ENCODE measurements at places on chromosomes 6 and 20.

DNA sequence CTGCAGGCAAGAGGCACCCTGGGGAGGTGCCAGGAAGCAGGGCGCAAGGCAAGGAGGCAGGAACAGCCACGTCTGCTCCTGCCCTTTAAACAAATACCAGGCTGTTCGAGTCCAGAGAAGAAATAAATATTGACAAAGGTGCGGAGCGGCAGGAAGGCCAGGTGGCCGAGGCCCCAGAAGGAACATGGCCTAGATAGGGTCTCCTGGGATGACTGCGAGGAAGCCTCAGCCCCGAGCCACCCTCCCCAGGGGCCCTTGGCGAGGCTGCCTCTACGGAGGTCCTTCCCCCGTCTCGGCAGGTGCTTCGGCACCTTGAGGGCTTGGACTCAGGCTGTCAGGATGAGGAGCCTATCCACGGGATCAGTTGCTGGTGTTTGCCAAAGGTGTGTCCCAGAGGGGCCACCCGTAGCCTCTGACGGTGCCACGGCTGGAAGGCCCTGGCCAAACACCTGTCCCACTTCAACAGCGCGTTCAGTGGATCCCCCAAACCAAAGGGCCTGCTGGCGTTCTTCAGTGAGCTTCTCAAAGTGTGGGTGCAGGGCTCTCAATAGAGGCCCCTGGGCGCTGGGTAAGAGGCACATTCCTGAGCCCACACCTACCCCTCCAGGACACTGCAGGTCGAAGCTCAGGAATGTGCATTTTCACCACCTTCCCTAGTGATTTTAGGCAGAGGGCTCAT lies 39.8 kb downstream of the SNX5 start:
- no peak for DNase-seq

GRCh38 chr20:22305381-22305780 lies 279.0 kb downstream of the FOXA2 start:
- no peak for DNase-seq

GRCh38 chr20:63821811-63822210 lies 9.3 kb downstream of the ZBTB46 start:
- DNase-seq, result no peak

- no peak for DNase-seq
Observed at GRCh38 chr20:13298692-13299373, 77.8 kb downstream of the ISM1 start.

GRCh38 chr6:12203001-12203400 lies 87.2 kb upstream of the EDN1 start:
- no peak for DNase-seq

DNA sequence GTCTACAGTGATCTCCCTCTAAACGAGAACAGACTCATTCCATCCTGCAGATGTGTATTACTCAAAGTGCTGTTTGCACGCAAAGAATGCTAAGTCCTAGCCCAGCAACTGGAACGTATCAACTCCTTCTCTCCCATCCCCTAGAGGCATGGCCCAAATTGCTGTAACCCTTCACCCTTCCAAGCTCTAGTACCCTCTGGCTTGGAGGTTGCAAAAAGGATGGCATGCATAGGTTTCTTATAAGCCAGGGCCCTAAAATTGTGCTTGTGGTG lies 71.5 kb upstream of the TGM3 start:
- DNase-seq, result no peak

DNA sequence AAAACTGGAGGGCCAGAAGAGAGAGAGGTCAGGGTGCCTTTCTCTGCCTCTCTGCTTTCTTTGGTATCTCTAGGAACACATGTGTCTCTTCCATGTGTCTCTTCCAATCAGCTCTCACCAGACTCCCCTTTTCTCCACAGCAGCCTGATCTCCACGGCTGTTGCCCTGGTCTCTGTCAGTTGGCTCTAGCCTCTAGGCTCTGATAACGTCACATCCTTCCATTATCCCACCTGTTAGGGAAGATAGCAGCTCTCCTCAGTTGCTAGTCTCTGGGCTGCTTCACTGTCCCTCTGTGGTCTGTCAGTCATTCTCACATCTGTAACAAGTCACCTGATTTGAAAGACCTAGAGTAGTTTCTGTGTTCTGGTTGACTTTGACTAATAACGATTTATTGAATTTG lies 80.2 kb downstream of the PLCB4 start:
- no peak for DNase-seq

- no peak for DNase-seq
Observed at GRCh38 chr6:45586216-45587171, 208.8 kb upstream of the SUPT3H start.

DNA sequence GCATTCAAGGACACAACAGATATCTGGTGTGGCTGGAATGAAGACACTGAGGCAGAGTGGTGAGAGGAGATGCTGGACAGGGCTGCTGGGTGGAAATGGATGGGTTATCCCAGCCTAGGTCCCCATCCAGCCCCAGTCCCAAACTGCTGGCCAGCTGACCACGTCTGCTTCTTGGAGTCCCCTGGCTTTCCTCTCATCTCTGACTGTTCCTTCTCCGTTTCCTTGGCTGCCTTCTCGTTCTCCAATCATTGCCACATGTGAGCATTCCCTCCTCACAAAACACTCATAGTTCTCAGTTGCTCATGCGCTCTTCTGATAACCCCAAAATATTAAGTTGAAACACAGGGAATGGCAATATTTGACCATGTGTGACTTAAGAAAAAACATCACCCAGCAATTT lies 31.5 kb downstream of the MAFB start:
- DNase-seq, result no peak

DNA sequence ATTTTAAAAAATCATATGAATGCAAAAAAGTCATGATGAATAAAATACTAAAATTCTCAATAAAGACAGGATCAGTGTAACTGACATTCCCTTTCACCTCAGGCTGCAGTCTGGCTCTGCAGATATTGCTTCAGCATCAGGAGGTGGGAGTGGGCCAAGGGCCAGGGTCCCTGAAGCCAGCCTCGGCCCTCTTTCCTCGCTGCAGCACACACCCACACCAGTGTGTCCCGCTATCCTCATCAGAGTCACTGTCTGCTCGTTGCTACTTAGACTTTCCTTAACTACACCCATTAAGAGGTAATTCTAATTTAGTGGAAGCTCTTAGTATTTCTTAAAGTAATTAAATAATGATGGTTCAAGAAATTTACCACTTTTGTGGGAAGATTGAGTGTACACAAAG lies 298.2 kb downstream of the UBE3D start:
- DNase-seq, result no peak

GRCh38 chr20:49781676-49782075 lies 31.0 kb upstream of the SLC9A8 start:
- no peak for DNase-seq

GRCh38 chr20:52191916-52192718 lies 538 bp upstream of the ZFP64 start:
- DNase-seq, result peak; percentile 78

GRCh38 chr20:63395723-63396122 lies 34.6 kb upstream of the CHRNA4 start:
- no peak for DNase-seq

GRCh38 chr6:21371676-21372171 lies 221.8 kb upstream of the SOX4 start:
- DNase-seq, result no peak

- DNase-seq, result no peak
Observed at GRCh38 chr6:65299236-65299635, 407.8 kb downstream of the EYS start.

DNA sequence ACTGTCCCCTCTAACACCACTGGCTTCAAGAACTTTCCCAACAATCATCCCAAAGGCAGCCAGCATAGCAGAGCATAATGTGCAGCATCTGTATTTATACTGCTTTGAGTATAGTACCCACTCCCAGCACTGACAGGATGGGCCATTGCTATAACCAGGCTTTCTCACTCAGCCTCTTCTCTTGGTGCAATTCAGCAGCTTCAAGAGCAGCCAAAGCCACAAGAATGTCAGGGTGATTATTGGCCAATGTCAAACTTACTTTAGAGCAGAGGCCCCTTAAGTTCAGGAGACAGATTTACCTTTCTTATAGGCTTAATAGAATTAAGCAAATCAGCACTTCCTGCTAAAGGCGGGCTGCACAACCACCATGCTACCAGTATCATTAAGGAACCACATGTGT lies 232.4 kb upstream of the RSPO3 start:
- DNase-seq, result no peak

DNA sequence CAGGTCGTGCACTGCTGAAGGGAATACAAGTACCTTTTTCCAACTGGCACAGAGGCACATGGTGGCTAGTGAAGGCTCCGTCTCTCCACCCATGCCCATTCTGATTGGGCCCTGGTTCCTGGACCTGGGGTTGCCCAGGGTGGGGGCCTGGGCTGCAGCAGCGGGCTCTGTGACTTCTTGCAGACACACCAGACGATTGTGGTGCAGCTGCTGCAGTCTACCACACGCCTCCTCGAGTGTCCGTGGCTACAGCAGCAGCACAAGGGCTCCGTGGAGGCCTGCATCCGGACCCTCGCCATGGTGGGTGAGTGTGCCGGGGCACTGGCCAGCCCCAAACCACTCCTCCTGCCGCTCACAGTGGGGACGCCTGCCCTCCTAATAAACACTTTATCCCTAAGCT lies 29.2 kb downstream of the UQCC2 start:
- no peak for DNase-seq

DNA sequence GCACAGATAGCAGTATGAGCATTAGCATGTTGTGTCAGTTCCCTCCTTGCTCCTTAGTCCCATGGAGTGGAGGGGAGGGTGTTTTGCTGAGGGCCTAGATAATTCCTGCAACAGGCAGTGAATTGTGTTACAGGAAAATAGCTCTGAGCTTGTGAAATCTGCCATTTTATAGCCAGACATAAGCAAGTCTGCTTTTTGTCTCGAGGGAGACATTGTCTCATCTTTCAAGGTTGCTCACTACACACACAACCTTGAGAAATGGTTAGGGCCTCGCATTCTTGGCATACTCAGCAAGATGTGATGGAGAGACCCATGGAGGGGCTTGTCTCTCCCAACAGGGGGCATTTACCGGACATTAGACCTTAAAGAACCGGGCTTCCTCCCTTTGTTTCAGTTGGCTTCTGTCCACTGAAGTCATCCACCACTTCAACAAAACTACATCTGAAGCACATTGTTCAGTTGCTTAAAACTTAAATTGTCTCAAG lies 108.0 kb upstream of the FOXO3 start:
- DNase-seq, result peak; percentile 5

- no peak for DNase-seq
Observed at GRCh38 chr6:100593522-100593921, 128.8 kb upstream of the SIM1 start.

Data from H1 (cell line).